ENCODE measurements at places on chromosomes 2 and 18. TPM values are rescaled to one million over a fixed set of nuclear protein-coding genes. Genes with fewer than 3 reads are reported as not detected.

Gene LAMA3
- total RNA-seq, result 3.5 TPM

- DNase-seq, result no peak
Observed at GRCh38 chr18:35303610-35304009, 13.6 kb upstream of the ZSCAN30 start.

GRCh38 chr2:10053351-10053750 is 10.0 kb downstream of the KLF11 start:
- DNase-seq, result no peak

DNA sequence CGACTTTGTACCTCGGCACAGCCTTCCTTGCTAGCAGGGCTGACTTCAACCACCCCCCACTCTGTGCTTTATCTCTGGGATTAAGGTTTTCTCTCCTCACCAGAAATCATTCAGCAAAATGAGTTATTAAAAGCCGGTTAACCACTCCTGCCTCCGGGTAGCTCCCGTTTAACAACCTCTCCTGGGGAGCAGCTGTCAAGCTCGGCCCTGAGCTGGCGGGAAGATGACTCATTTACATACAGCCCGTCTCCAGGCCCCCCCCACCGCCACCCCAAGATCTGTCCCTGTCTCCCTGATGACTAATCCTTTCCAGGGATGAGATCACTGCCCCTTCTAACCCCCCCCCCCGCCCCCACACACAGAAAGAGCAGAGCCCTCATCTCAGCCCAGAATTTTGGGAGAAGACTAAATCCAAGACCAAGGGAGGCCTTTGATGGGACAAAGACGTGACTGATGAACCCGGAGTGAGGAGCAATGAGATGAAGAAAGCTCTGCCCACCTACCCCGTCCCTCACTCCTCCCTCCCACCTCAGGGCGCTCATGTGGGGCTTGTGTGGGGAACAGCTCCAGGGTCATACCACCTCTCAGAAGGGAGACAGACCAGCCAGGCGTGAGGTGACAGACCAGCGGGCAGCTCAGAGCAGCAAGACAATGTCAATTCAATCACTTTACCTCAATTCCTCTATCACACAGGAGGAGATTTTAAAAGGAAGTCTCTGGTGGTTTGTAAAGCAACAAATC is 131.4 kb downstream of the MSH2 start:
- DNase-seq, result no peak

DNA sequence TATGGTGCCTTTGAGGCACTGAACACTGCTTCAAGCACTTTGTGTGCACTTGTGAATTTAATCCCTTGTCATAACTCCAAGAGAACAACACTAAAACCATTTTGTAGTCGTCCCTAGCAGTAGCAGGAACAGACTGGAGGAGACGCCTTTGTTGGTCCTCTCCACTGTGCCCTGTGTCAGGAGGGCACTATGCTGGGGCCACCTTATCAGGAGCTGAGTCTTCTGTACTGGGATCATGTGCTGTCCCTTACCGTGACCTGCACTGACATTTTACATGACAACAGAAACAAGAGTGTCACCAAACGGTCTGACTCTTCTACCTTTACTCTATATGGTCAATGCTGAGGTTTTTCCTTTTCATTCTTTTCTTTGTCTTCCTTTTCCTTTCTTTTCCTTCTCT is 62.0 kb downstream of the ACOXL start:
- DNase-seq, result no peak
